Tibial nerve (tissue), 4 donors: ENCODE measurements at places on chromosomes 12 and 14.

- DNase-seq = no peak
Observed at GRCh38 chr12:68856510-68856909, 48.5 kb downstream of the MDM2 start.

- no peak for DNase-seq
Observed at GRCh38 chr12:124763594-124763979, 100.1 kb downstream of the SCARB1 start.

GRCh38 chr14:93061380-93062012 lies 54.2 kb downstream of the ITPK1 start:
- no peak for DNase-seq

GRCh38 chr14:104687601-104688504 lies 1.6 kb upstream of the INF2 start:
- no peak for DNase-seq

- DNase-seq = no peak
Observed at GRCh38 chr12:55019784-55020183, at the start of gene NEUROD4. Gene NEUROD4, plus strand, starts transcription at chr12:55019974. Its CDS starts 6,466 bp downstream, at chr12:55026440.

DNA sequence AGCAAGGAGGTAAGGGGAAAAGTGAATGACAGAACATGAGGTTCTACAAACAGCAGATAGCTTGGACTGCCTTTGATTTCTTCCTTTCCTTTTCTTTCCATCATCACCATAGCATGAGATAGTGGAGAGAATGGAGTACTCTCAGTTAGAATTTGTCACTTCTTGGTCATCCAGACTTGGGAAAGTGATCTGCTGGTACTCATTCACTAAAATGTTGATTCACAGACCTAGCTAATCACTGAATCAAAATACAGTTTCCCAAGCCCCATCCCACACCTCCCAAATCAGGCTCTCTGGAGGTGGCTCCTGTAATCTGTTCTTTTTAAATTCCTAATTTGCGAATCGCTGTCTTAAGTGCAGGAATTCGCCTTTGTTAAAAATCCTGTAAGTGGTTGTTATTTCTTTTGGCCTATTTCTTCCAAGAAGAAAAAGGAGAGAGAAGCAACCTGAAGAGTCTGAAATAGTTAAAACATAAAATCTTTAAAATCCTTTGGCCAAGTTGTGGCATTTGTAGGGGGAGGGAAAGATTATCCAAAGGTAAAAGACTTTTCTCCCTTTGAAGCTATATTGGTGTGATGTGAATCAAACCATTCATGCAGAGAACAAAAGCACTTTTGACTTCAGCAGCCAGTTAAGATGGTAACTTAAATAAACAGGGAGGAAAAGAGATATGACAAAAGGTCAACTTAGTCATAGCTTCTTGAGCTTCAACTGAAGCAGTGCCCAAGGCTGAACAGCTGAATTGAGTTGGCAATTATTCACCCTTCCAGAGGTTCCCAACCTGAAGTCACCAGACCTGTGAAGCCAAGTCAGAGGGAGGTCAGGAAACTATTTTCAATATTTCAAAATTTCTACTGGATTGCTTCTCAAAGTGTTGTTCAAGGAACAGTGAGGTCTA lies 255.1 kb upstream of the KRR1 start:
- DNase-seq = no peak

DNA sequence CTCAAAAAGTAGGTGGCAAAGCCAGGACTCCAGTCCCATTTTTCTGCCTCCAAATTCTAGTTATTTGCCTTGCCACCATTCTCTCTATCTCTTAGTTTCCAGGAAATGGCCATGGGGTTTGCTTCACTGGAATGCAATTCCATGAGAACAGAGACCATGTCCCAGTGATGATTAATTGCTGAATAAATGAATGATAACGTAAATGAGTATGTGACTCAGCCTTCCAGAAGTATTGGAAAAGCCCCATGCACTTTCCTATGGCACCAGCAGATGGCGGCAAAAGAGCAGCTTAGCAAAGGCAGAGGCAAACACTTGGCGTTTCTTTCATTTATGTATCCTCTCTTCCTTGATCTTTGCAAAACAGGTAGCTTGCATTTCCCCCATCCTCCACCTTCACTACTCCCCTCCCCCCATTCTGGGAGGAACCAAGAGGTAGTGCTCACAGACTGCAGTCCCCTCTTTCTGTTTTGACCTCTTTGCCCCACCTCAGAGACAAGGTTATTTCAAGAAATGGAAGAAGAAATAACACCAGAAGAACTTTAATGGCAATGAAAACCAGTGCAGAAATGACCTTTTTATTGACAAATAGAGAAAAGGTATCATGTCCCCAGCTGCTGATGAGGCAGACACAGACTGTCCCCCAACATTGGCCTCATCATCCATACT lies 21.3 kb downstream of the TBX3 start:
- peak; percentile 77 for DNase-seq

DNA sequence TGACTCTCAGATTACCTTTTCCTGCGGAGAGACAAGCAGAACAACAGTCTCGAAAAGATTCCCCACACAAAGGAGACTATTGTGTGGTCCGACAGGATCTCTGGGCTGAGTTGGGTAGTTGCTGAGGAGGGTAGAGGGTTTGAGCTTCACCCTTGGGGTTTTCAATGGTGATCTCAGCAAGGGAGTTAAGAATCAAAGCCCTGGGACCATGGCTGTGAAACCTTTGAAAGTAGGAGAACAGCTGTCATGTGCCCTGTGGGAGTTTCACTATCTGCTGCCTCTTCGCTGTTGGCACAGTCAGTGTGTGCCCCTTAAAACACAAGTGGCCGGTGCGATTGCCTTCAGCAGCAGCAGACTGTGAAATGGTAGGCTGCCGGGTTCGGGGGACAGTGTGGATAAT lies 14.2 kb upstream of the PLEK2 start:
- no peak for DNase-seq

- no peak for DNase-seq
Observed at GRCh38 chr14:81348061-81348460, 52.1 kb downstream of the STON2 start.

GRCh38 chr12:121974026-121974985 lies 47.4 kb upstream of the BCL7A start:
- no peak for DNase-seq

- DNase-seq = peak; percentile 80
Observed at GRCh38 chr12:55830601-55831446, 1.4 kb upstream of the DNAJC14 start.

GRCh38 chr14:85688006-85688405 lies 158.1 kb downstream of the FLRT2 start:
- no peak for DNase-seq

DNA sequence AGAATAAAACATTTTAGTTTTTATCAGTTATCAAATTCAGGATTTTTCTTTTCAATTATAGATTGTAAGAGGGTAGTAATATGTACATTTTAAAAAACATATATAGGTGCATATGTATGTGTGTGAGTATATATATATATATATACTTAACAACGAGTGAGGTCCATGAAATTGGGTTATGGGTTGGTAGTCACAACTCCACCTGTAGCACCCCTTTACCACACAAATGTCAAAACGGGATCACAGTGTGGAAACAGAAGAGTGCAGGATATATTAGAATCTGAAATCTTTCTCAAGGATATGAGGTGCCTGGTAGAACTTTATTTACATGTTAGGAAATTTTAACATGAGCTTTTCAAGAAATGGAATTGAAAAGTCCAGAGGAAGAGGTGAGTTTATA lies 31.3 kb downstream of the MIA2 start:
- DNase-seq = no peak

- no peak for DNase-seq
Observed at GRCh38 chr12:92503029-92503931, 199.5 kb upstream of the PLEKHG7 start.

GRCh38 chr12:89971880-89972279 lies 263.2 kb upstream of the ATP2B1 start:
- DNase-seq = no peak

DNA sequence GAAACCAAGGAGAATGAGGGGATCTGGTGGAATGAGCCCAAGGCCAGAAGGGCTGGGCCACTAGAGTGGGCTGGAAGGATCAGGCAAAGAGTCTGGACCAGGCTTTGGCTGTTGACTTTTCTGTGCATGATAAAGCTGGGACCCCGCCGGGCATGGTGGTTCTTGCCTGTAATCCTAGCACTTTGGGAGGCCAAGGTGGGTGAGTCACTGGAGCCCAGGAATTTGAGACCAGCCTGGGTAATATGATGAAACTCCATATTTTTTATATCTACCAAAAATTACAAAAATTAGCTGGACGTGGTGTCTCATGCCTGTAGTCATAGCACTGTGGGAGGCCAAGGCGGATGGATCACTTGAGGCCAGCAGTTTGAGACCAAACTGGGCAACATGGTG lies 393 bp upstream of the KLHL33 start:
- DNase-seq = no peak

- DNase-seq = no peak
Observed at GRCh38 chr14:53473480-53473879, 320.4 kb upstream of the DDHD1 start.

DNA sequence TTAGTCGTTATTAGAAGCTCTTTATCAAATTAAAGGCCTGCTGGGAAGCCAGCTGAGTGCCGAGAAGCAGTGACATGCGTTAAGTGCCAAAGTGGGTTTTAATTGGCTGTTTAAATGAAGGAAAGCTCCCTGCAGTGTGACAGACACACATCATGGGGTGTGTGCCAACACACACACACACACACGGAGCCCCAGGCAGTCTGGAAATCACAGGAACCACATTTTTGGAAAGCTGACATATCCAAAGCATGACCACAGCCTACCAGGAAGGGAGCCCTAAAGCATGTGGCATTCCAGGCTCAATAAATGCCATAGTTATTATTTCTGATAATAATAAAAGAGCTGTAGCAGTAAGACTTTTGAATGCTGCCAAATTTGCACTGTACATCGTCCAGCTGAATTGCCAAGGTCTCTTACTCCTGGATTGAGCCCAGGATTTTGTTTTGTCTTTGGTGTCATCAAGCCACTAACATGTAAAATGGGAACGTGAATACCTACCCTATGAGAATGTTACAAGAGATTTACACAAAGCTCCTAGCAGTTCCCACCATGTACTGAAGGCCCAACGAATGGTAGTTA lies 135.1 kb downstream of the TMEM30B start:
- DNase-seq = no peak

- DNase-seq = no peak
Observed at GRCh38 chr12:80892597-80893445, 44.9 kb downstream of the LIN7A start.

GRCh38 chr12:96360550-96360949 lies 39.7 kb downstream of the CDK17 start:
- no peak for DNase-seq

DNA sequence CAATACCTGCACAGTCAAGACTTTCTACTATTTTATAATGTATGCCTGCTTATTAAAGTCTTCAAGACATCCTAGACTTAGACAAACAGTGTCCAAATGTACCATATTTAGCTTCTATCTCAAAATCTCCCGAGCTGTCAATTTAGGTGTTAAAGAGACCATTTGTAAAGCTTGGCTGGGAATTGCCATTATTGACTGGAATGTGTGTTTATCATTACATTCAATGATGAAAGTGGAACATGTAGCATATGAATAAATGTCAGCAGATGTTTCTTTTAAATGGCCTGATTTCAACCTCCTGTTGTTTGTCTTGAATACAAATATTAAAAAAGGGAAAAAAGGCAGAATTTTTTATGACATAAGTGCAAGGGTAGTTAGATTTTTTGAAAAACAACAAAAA lies 572.3 kb downstream of the PRKD1 start:
- DNase-seq = no peak

- DNase-seq = no peak
Observed at GRCh38 chr12:112112409-112113133, 4.0 kb upstream of the NAA25 start.

GRCh38 chr14:71232506-71232905 lies 325.2 kb downstream of the PCNX1 start:
- no peak for DNase-seq

GRCh38 chr12:116577154-116577561 lies 18.0 kb downstream of the MAP1LC3B2 start:
- no peak for DNase-seq

- no peak for DNase-seq
Observed at GRCh38 chr12:19710811-19711793, 271.8 kb downstream of the AEBP2 start.

GRCh38 chr12:32821293-32821692 lies 65.6 kb upstream of the YARS2 start:
- DNase-seq = no peak

DNA sequence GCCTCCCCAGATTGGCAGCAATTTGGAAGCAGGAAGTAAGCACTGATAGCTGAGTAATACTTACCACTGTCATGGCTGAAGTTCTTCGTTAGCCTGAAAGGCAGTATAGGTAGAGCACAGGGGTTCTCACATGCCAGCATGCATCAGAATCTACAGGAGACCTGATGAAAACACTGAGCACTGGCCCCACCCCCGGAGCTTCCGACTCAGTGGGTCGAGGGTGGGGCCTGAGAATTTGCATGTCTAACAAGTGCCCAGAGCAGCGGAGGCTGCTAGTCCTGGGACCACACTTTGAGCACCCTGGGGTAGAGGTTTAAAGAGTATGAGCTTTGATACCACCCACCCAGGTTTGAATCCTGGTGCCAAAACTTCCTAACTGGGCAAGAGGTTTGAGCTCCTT lies 89.6 kb downstream of the FBXW8 start:
- DNase-seq = no peak

DNA sequence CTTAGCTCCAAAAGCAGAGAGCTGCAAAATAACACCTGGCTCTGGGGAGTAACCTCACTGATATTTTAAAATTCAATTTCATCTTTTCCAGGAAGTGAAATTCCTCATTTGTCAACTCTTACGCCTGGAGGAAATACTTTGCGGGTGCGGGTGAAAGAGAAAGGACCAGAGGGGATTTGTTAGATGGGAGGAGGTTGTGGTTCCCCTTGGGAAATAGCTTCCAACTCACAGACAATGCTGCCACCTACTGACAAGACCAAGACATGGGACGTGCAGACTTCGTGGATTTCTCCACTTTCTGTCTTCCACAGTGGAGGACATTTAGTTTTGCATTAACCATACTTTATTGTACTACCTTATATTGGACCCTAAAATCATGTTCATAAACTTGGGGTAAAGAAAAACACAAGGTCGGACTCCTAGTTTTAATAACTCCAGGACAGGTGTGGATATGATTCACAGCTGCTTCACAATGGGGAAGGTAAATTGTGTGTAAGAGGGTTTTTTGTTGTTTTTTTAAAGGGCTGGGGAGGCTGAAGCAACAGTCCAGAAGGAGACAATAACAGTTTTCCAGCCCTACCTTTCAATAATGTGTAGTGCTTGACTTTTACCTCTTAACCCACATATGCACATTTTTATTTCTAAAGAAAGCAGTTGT lies 10.8 kb downstream of the FBXL14 start:
- DNase-seq = peak; percentile 76
